ENCODE measurements at places on chromosomes 1 and 21. TPM values are rescaled to one million over a fixed set of nuclear protein-coding genes. Genes with fewer than 3 reads are reported as not detected.
A peak's percentile ranks its signal among the peaks of the same experiment; 100 is the strongest.

DNA sequence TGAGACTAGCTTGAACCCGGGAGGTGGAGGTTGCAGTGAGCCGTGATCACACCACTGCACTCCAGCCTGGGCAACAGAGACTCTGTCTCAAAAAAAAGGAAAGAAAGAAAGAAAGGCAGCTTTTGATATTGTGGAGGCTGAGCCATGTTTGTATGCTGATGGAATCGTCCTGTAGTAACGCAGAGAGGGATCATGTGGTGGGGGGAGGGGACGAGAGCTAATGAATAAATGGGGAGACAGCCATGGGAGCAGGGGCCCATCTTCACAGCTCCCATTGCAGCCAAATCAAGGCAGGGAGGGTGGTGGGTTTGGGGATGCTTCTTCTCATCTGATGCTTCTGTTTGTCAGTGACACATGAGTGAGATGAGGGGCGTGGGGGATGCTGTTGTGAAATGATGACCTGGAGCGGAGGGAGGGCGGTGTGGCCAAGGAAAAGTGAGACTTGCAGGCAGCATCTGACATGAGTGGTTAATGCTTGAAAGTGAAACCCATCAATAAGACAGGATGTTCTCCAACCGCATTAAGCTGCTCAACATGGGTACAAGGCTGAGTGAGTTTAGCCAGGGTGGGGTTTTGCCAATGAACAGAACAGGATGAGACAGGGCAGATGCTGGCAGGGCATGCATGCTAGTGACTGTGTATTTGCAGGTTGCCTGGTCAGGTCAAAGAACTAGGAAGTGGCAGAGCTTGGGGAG lies 16.7 kb downstream of the SPATA21 start:
- no peak for DNase-seq

DNA sequence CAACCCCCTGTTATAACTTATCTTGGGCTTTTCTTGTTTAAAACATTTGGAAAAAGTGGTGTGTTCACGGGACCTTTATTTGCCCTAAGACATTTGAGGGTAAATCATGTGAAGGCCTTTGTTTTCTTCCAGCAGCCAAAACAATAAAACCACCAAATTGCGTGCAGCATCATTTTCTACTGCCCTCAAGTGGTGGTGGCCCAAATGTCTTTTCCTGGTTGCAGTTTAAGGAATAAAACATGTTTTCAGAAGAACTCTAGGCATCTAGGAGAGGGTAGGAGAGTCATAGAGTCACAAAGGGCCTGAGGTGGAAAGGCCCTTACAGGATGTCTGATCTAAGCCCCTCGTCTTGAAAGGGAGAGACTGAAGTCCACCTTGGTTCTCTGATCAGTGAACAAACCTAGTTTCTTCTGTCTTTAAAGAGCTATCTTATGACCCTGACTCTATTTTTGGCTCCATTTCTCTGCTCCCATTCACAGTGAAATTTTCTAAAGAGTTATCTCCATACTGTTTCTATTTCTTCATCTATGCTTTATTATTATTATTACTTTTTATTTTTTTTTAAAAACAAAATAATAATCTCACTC lies 16.0 kb upstream of the EPS15 start:
- no peak for DNase-seq

DNA sequence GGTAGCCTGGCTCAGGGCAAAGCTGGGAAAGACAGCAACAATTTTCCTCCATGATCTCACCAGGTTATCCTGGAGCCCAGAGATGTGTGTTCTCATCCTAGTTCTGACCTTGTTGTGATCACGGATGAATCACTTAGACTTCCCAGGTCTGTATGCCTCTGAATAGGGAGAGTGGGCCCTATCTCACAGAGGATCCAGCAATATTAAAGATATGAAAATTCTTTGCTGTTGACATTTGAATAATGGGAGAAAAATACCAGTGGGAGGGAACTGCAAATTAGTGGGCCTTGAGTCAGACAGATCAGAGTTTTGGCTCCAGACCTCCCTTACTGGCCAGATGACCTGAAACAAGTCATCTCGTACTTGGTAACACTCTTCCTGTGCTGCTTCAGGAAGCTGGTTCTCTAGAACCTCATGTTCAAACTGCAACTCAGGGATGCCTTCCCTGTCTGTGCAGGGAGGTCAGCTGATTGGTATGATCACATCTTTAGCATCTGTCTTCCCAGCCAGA lies 32.8 kb upstream of the RNF19B start:
- DNase-seq = no peak

- DNase-seq = no peak
These were observed at the start of gene TFF1 for GRCh38 chr21:42366292-42367010. TFF1 (minus strand) TSS chr21:42366535; CDS start chr21:42366495, 40 bp downstream.

- DNase-seq = peak; percentile 32
These were observed 57.9 kb upstream of the GJB5 start for GRCh38 chr1:34696981-34697380.

DNA sequence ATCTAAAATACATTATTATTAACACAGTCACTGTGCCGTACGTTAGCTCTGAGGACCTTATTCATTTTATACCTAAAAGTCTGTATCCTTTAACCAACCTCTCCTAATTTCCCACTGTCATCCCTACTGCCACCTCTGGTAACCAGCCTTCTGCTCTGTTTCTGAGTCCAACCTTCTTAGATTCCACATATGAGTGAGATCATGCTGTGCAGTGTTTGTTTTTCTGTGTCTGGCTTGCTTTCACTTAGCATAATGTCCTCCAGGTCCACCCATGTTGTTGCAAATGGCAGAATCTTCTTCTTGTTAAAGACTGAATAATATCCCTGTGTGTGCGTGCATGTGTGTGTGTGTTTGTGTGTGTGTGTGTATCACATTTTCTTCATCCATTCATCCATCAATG lies 64.2 kb downstream of the ETS2 start:
- no peak for DNase-seq

DNA sequence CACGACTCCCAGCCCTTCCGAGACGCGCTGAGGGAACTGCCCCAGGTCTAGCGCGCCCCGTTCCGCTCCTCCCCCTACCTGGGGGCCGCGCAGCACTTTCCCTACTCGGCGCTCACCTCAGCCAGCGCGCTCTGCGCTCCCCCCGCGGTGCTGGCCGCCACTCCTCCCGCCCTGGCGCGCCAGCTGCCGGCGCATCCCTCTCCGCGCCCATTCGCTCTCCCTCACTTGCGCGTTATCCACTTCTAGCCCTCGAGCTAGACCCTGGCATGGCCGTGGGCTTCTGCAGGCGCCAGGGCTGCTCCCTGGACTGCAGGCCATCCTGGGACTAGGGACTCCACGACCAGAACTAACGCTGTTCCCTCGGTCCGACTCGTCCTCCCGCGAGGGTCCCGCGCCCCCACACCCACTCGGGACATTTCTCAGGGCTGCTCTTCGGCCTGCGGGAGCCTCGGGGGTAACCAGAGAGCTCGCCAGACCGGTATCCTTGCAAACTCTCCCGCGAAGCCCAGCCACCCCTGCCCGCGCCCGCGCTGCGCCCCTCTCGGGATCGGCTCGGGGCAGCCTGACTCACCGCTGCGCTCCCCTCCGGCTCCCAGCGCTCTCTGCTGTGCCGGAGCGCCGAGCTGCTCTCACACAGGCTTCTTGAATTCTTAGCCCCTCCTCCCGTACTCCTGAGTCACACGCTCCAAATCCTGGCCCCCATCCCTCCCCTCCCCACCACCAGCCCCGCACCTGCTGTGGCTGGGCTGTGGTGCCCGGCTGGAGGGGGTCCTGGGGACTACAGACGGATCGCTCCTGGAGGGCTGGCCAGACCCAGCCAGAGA lies at the start of gene NGF:
NGF (minus strand) TSS at position 617 of the 824 bp plus-strand sequence. CDS start 51,454 bp downstream, outside the sequence.
- DNase-seq = no peak

DNA sequence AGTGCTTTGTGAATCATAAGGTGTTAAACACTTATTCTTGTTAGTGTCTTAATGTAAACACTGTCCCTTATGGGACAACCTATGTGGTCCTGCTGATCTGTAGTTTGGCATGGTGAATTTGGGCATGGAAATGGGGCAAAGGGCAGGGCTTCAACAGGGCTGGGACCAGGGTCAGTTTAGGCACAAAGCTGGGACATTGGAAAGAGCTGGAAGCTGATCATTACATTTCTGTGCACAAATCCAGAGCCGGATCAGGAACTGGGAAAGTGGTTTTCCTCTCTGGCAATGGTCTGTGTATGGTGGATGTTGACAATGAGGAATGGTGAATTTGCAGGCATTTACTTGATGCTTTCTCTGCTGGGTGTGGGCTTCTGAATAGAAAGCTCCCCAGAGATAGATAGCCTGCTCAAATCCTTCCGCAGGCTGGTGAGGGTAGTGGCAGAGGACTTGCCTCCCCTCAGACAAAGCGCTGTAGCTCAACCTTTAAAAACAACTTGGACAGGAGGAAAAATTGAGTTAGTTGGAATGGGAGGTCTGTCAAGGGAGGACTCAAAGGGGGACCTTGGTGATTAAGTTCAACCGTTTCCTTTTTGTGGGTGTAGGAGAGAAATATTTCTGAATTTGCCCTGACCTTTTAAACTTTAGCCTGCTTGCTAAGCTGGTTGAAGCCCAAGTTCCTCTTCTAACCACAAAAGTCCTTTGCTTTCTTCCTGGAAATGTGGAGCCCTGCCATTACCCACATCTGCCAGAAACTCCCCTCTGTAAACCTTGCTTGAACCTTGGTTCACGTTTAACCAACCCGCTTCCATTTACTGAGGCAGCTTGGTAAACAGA lies 35.3 kb downstream of the HLX start:
- no peak for DNase-seq

DNA sequence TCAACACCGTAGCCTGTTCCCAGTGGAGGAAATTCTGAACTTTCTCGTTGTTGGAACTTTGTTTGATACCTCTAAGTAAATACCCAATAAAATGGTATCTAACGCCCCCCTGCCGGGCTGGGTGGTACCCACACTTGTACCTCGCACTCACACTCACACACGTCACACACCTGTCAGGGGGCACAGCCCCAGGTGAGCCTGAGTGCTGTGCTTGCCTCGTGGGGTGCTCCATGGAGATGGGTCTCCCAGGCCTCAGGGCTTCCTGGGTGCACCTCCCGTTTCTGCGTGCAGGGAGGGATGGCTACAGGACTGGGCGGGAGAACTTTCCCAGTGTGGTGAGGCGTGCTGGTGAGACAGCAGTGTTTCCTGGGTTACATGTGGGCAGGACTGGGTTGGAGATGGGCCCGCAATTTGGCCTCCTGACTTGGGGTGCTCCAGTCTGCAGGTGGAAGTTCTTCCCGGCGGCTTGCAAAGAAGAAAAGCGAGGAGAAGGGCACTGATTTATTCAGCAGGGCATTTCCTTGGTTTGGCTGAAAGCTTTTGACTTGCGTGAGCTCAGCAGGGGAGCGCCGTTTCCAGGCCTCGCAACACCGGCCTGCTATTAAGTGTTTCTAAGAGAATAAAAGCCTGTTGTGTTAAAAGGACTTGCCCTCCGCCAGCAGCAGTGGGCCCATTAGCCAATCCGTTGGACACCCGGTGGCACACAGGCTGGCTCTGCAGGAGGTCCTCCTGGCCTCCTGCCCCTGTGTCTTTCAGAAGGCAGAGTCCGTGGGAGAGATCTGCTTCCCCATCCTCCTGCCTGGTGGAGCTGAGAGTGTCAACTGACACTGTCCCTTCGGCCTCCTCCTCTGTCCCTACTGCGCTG lies 79.7 kb downstream of the KIF26B start:
- peak; percentile 53 for DNase-seq

- no peak for DNase-seq
These were observed 39.2 kb downstream of the SYT6 start for GRCh38 chr1:114114185-114115094.

DNA sequence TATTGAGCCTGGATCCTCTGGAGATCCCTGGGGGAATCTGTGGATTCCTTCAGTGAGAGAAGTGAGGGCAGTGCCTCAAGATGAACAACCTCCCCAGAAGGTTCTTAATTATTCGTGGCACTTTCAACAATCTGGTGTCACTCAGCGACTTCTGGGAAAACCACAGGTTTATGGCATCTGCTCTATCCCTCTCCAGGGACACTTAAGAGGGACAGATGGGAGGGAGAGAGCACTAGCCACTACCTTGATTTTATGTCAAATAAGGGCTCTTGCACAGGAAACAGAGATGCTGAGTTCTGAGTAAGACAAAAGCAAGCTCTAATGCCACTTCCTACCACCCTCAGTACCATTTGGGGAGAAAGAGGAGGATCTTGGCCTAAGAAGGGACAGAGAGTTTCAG lies 21.2 kb upstream of the CHI3L1 start:
- DNase-seq = no peak

DNA sequence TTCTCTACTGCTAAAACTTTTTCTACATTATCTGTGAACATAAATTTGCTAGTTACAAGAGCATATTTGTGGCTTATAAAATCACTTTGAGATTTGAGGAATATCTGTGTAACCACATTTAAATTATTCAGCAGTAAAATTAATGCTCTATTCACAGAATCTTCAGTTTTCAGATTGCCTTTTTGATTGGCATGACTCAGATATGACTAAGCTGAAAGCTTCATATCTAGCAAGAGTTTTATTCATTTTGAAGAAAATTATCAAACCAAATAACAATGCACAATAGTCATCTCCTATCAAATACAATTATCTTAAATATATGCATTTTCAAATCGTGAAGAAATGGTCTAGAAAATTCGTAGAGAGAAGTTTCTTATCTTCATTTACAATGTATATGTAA lies 1498.2 kb upstream of the B3GALT2 start:
- no peak for DNase-seq

- DNase-seq = no peak
These were observed 964.6 kb downstream of the BRINP3 start for GRCh38 chr1:189513091-189513490.

- DNase-seq = no peak
These were observed 274.4 kb downstream of the MATN1 start for GRCh38 chr1:30449003-30449402.

- no peak for DNase-seq
These were observed 11.4 kb upstream of the PHGDH start for GRCh38 chr1:119700326-119700725.

The FNBP1L gene
- total RNA-seq = 85.5 TPM

The KCNK2 gene
- 70.4 TPM for total RNA-seq

The THEMIS2 gene
- 7.4 TPM for total RNA-seq

The PADI3 gene
- not detected for total RNA-seq

The ANKRD34A gene
- 1.6 TPM for total RNA-seq

The RNU1-1 gene
- 29,651 TPM for total RNA-seq

The LDLRAD2 gene
- 0.79 TPM for total RNA-seq

The RTCA gene
- 44.5 TPM for total RNA-seq

The PTGS2 gene
- total RNA-seq = 3.4 TPM

The LAMB3 gene
- 1.3 TPM for total RNA-seq

The LCE3E gene
- not detected for total RNA-seq
